BE2C (cell line): ENCODE measurements at places on chromosomes 16 and 17.

GRCh38 chr17:68290268-68290954 is 516 bp downstream of the SLC16A6 start:
- DNase-seq = peak; percentile 34

GRCh38 chr17:34859652-34860051 is 101.6 kb downstream of the CCT6B start:
- DNase-seq = no peak

DNA sequence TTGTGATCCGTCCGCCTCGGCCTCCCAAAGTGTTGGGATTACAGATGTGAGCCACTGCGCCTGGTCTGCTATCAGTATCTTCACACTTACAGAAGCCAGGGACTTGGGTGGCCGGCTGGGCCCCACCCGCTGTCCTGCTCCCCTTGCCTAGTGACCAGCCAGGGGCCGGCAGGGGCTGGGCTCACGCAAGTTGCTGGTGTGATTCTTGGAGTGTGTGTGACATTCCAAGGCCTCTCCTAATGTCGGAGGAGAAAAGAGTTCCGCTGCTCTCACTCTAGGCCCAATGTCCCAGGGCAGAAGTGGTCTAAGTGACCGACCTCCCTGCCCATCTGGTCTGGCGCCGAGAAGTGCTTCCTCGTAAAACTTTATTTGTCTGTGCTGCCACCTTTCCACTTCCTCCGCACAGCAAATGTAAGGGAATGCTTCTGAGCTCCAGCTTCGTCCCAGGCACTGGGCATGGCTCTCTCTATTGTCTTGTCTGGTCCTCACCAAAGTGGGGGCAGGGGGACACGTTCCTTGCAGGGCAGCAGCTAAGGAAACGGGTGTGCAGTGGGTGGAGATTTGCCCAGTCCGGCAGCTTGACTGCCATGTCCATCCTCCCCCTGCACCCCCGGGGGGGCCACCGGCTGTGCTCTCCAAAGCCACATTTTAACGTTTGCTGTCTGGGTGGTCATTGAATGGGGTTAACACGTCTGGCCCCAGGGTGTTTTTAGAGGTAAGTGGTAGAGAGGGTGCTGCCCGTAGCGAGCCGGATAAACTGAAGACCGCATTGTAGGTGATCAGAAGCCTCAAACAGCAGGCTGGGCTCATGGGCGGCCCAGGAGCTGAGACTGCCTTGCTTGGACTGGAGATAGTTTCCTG is 7.8 kb upstream of the GSE1 start:
- no peak for DNase-seq

DNA sequence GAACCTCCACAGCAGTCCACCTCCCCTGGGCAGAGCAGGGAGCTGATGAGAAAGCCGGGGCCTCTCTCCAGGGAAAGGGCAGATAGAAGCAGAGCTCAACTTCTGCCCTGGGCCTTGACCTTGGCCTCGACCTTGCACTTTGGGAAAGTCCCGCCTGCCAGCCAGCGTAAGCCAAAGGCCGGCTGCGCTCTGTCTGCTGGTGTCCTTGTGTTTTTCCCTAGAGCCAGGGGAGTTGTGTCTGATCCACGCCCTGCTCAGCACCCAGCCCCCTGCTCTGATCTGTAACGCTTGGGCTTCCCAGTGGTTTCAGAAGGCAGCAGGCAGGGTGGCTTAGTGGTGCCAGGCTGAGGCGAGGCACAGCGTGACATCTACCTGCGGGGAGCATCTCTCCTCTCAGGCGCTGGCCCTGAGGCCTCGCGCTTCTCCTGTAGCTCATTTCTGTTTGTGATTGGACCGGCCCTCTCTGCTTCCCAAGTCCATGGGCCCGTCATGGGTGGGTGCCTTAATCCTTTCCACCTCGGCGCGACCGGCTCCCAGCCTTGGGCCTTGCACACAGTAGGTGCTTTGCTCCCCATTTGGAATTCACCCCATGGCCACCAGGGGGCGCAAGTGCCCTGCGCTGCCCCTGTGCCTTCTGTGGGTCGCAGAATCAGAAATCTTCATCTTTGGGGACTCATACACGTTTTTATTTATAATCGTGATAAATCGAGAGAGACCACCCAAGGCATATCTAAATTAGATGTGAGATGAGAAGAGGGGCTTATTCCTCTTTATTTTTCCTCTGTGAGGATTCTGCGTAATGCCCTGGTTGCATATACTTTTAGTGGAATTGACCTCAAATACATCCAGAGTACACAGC is 24.2 kb downstream of the SGSH start:
- no peak for DNase-seq

- DNase-seq = no peak
Observed at GRCh38 chr17:40485851-40486521, 15.4 kb downstream of the TNS4 start.

GRCh38 chr16:66590322-66590721 is 11.1 kb downstream of the CMTM2 start:
- DNase-seq = no peak

- peak; percentile 40 for DNase-seq
Observed at GRCh38 chr16:85759631-85760419, 8.9 kb upstream of the C16orf74 start.

GRCh38 chr17:19883537-19884215 is 15.9 kb upstream of the ULK2 start:
- no peak for DNase-seq

- DNase-seq = no peak
Observed at GRCh38 chr17:58352596-58353388, 791 bp upstream of the SUPT4H1 start.

DNA sequence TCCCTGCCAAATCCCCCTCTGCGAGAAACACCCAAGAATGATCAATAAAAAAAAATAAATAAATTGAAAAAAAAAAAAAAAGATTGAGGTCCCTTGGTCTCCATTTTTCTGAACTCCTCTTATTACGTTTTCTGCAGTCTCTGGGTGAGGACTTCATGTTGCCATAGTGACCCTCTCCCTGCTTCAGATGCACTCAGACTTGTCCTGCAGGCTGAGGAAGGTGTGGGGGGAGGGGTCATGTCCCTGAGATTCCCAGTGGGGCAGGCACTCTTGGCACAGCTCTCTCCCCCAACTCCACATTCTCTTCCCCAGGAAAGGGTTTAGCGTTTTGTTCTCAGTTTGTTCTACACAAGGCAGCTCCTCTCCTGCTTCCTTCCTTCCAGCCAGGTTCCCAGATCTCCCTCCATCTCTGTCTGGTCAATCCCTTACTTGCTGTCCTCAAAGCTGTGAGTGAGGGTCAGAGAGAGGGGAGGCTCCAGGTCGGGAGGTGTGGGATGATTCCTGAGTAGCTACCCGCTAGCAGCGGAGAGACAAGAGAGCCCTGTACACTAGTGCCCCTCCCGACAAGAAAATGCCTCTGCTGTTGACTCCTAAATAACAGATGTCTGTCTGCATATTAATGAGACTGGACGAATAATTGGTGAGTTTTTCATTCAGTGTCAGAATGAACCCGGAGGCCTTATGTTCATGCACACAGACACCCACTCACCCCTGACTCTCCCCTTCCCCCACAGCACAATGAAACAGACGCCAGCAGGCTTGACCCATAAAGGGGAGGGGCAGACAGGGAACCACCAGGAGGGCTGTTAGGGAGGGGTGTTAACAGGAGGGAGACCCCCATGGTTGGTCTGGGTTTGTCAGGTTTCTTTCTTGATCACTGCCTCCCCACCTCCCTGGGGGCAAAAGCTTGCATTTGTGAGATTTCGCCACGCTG is 9.2 kb downstream of the RND2 start:
- DNase-seq = no peak

- DNase-seq = no peak
Observed at GRCh38 chr17:64158406-64158805, 28.5 kb upstream of the ERN1 start.

DNA sequence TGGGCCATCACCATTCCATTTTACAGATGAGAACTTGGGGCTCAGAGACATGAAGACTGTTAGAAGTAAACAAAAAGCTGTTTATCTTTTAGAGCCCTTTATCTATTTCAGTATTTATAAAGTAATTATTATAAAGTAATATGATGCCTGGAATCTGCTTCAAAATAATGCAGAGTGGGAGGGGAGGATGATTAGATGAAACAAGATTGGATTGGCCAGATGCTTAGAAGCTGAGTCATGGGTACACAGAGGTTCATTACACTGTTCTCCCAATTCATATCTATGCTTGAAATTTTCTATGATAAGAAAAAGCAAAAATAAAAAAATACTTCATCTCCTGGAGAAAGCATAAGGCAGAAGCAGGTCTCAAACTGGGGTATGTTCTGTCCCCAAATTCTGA is 29.4 kb downstream of the TOM1L2 start:
- DNase-seq = no peak

- peak; percentile 51 for DNase-seq
Observed at GRCh38 chr16:49855822-49856671, at the start of gene ZNF423. Gene ZNF423 (minus strand): TSS chr16:49856112. CDS start chr16:49855774, 338 bp downstream.

GRCh38 chr17:59826706-59827453 is 65.9 kb downstream of the TUBD1 start:
- DNase-seq = no peak

DNA sequence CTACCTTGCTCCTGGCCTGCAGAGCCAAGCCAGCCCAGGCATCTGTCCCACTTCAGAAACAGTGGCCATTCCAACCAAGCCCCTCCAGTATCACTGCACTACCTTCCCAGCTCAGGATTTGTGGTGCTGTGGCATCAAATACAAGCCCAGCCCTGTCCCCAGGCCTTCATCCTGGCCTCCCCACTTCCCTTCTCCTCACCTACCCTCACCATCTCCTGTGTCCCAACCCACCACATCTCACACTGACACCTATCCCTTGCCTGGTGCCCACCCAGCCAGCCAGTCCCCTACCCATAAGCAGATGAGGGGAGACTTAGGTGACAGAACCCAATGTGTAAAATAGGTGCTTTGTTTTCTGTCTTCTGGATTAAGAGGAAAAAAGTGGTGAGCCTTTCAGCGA is 66.0 kb upstream of the CDH5 start:
- DNase-seq = no peak

GRCh38 chr17:5583426-5584382 is 605 bp downstream of the NLRP1 start:
- no peak for DNase-seq

DNA sequence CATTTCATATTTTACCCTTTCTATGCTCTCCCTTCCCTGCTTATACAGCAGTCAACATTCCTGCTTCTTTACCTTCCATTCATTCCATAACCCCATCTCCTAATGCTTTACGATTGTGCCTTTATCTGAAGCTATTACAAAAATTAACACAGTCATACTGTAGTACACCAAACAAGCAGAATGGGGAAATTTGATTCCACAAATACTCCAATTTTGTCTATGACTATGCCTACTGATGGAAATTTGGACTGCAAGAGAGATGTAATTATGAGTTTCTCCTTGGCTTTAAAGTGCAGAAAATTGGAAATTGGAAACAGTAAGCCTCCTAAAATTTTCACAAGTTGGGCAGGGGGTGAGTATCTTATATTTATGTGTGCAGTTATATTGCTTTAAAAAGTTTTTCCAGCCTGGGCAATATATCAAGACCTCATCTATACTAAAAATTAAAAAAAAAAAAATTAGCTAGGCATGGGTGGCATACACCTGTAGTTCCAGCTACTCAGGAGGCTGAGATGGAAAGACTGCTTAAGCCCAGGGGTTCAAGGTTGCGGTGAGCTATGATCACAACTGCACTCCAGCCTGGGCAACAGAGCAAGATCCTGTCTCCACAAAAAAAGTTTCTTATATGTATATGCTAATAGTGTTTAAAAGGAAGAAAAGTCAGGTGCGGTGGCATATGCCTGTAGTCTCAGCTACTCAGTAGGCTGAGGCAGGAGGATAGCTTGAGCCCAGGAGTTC is 3.0 kb downstream of the APPBP2 start:
- DNase-seq = no peak

DNA sequence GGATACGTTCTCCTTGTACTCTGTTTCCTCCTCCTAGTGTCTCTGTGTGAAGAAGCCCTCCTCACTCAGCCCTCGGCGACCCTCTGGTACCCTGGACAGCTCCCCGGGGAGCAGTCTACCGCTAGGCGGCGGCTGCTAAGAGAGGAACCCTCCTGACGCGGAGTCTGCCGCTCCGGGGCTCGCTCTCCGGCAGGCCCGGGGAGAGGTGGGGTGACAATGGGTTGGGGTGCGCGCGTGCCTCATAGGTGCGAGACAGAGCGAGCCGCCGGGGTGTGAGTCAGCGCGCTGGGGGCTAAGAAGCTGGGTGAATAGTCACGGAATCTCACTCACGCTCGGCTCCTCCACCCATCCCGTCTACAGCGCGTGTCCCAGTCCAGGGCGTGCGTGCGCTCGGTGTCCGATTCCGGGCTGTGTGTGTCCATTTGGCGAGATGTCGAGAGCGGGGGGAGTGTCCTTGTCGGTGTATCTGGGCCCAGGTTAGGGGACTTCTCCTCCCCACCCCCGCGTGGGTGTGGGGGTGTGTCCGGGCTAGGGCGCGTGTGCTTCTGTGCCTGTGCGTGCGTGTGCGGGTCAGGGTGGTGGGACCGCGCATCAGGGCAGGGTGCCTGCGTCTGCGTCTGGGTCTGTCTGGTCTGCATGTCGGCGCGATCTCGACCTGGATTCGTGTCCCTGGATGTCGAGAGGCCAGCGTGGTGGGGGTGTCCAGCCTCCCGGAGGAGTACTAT is 577 bp upstream of the HS3ST2 start:
- DNase-seq = peak; percentile 84

DNA sequence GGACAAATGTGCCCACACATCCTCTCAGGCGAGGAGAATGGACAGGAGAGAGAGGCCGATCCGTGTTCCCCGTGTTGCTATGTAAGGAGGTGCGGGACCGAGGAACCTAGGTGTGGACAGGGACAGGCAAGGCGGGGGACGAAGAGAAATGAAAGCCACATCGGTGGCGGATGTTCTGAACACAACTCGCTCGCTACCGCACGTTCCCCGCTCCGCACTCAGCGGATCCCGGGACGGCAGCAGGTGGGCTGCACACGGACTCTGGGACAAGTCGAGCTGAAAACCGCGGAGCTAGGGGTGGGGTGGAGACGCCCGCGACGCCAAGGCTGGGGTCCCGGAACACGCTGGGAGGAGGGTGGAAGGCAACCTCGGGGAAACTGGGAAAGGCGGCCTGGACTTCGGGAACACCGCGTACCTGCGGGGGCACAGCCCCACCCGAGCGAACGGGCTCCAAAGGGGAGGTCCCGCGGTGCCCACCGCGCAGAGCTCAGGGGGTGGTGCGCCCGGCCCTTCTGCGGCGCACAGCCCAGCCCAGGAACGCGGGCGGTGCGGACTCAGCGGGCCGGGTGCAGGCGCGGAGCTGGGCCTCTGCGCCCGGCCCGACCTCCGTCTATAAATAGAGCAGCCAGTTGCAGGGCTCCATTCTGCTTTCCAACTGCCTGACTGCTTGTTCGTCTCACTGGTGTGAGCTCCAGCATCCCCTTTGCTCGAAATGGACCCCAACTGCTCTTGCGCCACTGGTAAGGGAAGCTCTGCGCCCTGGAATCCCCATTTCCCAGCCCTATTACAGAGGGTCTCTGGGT is at the start of gene MT1E:
Gene MT1E (plus strand): TSS at position 642 of the 803 bp plus-strand sequence. CDS start 71 bp downstream, at position 713.
- DNase-seq = no peak

- no peak for DNase-seq
Observed at GRCh38 chr17:48545022-48545375, at the start of gene HOXB2. Gene HOXB2 (minus strand): TSS chr17:48545109. CDS start chr17:48544911, 198 bp downstream.
